ENCODE measurements at places on chromosomes 6 and 20.
A peak's percentile ranks its signal among the peaks of the same experiment; 100 is the strongest.

GRCh38 chr6:115137910-115138309, 795.1 kb upstream of the HS3ST5 start:
- DNase-seq, result no peak

DNA sequence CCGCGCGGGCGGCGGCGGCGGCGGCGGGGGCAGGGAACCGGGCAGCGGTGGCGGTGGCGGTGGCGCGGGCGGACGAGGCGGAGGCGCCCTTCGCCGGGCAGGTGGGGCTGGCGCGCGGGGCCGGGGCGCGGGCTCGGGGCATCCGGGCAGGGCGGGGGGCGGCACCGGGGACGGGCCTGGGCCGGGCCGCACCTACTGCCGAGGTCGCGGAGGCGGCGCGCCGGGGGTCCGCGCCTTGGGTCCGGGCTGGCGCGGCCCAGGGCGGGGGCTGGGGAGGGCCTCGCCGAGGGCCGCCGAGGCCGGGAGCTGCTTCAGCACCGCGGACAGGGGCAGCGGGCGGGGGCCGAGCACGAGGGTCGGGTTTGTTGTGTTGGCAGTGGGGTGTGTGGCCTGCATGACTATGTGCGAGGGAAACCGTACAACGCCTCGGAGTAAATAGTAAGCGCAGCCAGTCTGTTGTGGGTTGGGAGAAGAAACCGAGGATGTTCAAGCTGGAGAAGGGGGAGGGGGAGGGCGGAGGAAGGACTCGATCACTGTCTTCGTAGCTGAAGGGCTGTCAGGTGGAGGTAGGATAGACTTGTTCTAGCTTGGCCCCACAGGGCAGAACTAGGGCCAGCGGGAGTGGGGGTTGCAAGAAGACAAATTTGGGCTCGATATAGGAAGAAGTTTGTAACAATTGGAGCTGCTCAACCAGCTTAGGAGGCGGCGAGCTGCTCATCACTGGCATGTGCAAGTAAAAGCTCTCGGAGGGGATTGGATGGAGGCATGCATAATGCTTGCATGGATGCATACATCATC, 593 bp downstream of the MMP24 start:
- DNase-seq, result peak; percentile 48

DNA sequence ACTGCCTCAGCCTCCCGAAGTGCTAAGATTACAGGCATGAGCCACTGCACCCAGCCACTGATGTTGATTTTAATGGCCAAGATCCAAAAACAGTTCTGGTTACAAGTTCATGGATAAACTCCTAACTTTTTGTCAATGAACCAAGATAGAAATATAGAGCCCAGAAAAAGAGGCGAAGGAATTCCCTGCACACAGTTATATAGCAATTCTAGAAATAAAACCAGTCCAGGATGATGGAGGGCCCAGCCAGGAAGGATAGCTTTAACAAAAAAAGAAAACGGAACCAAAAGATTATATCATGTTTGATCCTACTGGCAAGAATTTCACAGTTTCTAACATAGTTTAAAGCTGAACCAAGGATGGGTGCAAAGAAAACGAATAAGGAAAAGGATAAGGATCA, 10.9 kb downstream of the EPB41L2 start:
- DNase-seq, result no peak

GRCh38 chr20:35463455-35464300, 8.3 kb downstream of the CEP250 start:
- DNase-seq, result peak; percentile 80

DNA sequence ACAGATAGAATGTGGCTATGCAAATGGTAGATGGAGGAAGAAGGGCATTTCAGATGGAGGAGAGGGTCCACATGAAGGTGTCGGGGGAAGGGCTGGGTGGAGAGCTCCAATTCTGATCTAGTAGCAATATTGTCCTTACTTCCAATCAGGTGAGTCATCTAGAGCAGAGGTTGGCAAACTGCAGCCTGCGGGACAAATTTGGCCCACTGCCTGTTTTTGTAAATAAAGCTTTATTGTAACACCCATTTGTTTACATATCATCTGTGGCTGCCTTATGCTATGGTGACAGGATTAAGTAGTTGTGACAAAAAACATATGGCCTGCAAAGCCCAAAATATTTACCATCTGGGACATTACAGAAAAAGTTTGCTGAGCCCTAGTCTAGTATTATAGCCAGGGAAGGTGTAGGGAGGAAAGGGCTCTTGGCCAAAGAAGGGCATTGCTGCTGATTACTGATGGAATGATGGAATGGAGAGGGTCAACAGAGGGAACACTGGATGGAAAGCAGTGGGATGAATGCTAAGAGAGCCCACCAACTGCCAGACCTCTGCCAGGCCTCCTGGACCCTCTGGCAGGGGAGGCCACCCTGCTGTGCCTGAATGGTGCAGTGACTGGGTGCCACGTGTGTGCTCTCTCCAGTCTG, 79.8 kb downstream of the SLC22A23 start:
- DNase-seq, result no peak

DNA sequence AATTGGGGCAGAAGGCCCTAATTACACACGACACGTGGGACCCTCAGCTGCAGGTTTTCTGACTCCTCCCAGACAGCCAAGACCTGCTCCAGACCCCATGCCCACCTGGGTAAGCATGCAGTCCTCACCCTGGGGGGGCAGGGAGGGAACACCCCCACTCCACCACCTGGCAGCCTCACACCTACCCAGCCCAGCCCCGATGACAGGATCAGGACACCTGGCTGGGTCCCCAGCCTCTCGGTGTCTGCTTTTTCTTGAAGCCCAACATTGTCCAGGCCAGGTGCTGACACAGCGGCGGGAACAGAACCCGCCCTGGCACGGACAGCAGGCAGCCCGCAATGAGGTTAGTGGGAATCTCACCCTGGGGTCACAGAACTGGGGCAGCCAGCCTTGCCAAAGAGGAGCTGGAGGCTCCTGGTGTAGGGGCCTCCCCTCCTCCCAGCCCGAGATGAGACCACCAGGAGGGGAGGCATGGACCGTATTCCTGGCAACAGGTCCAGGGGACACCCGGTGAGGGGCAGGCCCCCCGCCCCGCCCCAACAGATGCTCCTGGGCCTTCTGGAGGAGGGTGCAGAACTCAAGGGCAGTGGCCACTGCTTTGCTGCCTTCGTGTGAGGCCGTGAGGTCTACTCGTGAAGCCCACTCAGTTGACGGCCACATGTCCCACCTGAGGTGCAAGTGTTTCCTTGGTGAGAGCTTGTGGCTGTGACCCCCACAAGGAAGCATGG, 103.8 kb downstream of the DLL1 start:
- no peak for DNase-seq

- DNase-seq, result no peak
Observed at GRCh38 chr6:44123544-44123943, 3.7 kb downstream of the MRPL14 start.

- DNase-seq, result no peak
Observed at GRCh38 chr6:46867411-46867810, 54.3 kb downstream of the ADGRF5 start.

- DNase-seq, result no peak
Observed at GRCh38 chr20:12179692-12180091, 262.0 kb downstream of the BTBD3 start.

- DNase-seq, result no peak
Observed at GRCh38 chr20:41905199-41905598, 287.0 kb upstream of the CHD6 start.

DNA sequence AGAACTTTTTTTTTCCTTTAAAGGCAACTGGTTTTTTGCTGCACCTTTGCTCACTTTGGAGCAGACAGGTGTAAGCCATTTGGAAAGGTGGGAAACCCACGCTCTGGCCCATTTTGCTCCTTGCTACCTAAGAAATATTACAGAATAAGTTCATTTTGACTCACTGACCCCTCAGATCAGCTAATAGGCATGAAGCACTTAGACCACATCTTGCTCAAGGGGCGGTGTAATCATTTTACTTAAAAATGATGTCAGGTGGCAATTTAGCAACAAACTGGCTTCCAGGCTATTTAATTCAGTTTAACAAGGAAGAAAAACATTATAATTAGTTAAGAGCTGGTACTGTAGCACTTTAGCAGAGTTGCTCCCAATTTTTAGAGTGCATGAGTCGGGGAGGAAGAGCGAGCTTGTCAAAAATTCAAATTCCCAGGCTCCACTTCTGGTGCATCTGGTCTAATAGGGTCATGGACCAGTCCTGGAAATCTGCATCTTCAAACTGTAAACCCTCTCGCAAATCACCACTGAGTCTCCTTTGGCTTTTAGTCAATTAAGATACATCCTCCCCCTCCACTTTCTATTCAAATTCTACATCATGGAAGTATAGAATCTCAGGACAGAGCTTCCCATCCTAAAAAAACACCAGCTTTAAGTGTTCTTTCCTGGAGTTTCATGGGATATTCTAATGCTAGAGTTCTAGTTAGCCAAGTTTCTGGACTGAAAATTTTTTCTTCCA, 38.2 kb downstream of the JAG1 start:
- DNase-seq, result peak; percentile 64

DNA sequence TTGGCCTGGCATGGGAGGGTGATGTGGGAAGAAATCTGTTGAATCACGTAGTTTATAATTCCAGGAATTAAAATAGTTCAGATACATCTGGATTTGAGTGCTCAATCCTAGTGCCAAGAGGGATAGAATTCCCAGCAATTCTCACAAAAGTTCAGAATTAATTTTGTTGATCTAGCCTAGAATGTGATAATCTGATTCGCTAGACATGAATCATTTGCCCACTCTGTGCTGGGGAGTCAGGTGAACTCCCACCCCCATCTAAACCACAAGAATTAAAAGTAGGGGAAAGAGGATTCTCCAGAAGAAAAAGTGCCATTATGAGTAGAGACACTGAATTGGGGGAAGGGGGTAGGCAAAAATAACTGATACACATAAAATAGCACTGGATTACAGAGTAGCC, 85.0 kb downstream of the LIN28B start:
- DNase-seq, result no peak

DNA sequence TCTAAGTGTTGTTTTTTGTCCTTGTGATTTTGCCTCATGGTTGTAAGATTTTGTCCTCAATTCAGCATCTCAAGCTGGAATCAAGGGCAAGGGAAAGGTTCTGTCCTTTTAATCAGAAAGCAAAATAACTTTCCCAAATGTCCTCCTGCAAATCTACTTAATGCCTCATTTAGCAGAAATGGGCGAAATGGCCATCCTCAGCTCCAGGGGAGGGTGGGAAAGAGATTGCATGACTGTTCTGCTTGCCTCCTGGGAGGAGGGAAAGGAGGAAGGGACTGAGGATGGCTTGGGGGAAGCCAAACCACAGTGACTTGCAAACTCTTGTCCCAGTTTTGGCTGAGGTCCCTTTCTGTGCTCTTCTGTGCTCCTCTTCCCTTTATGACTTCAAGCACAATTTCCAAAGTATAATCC, 43.4 kb downstream of the TNFAIP3 start:
- DNase-seq, result peak; percentile 93

DNA sequence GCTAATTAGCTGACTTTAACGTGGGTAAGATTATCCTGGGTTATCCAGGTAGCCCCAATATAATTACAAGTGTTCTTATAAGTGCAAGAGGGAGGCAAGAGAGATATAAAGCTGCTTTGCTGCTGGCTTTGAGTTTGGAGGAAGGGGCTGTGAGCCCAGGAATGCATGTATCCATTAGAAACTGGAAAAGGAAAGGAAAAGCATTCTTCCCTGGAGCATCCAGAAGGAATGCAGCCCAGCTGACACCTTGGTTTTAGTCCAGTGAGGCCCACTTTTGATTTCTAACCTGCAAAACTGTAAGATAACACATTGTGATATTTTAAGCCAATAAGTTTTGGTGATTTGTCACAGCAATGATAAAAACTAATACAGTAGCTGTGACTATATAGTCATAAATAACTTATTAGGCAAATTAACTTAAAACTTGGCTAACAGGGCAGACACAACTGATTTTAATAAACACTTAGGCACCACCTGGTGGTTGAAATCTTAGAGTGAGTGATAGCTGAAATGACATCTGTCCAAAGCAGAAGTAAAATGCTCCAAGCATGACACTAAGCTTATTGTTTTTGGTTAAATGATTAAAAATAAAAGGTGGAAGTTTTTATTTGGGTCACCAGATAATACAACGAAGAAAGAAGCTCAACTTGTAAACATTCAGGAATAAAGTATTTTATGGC, 35.6 kb downstream of the ADGRF4 start:
- peak; percentile 31 for DNase-seq

Measured in NB4 (cell line).